Right lung (tissue), 10 donors: ENCODE measurements at places on chromosomes 5 and 9.

DNA sequence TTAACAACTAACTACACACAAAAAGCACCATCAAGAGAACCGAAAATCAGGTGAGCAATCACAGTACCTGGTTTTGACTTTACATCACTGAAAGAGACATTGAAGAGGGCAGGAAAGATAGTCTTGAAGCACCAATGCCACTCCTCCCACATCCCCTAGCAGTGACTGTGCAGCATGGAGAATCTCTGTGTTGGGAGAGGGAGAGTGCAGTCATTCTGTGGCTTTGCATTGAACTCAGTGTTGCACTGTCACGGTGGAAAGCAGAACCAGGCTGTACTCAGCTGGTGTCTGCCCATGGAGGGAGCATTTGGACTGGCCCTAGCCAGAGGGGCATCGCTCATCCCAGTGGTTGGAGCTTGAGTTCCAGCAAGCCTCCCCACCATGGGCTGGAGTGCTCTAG is 40.4 kb downstream of the C5 start:
- DNase-seq = no peak

- DNase-seq = no peak
These were observed 29.7 kb upstream of the AKNA start for GRCh38 chr9:114417511-114417910.

DNA sequence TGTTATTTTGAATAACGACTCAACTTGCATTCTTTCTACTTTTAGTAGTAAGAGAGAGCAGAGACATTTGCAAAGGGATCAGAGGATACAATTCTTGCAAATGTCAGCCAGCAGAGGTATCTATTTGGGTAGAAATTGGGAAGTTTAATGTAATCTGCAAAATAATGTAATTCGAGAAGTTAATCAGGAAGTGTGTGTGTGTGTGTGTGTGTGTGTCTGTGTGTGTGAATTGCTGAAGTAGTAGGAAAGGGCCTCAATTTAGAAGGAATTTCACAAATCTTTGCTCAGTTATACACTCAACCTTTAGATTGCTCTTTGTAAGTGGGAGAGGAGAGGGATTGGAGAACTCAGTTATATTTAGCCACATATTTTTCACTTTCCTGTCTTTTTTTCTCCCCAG is 11.0 kb upstream of the IFNA1 start:
- no peak for DNase-seq

DNA sequence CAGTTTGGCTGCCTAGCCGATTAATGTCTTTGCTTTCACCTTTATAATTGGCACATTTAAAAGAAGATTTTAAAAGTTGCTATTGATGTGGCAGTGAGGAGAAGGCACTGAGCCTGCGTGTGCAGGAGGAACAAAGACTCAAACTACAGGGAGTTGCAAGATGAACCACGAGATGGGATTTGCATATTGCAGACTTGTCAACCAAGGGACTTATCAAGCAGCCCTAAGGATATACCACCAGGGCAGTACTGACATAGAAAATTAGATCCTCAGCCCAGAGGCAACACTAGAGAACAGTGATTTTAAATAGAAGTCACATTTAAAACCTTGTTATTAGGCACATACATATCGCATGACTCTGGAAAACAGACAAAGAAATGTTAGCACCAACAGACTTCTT is 342.6 kb downstream of the GLIS3 start:
- no peak for DNase-seq

DNA sequence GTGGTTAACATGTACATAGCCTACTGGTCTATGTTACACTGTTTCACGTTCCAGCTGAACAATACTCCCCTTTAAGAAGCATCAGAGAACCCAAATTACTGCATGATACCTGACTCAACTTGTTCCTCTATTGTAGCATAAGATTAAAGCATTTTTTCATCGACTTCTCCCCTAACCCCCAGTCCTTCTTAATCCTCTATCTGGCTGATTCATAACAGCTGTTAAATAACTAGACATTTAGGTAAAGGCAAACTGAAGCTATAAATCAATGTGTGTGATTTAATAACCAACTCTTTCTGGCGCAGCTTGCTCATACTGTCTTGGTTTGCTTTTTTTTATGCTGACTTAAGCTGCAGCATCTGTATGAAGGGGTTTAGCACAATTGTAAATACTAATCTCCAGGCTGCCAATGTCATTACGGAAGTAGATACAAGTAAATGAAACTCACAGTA is 94.2 kb upstream of the MTAP start:
- no peak for DNase-seq
